ENCODE measurements at places on chromosomes 7 and 10.

GRCh38 chr10:116960066-116960776, 44.8 kb downstream of the SHTN1 start:
- no peak for DNase-seq

GRCh38 chr10:2469802-2470201, 597.5 kb upstream of the PFKP start:
- DNase-seq: no peak

DNA sequence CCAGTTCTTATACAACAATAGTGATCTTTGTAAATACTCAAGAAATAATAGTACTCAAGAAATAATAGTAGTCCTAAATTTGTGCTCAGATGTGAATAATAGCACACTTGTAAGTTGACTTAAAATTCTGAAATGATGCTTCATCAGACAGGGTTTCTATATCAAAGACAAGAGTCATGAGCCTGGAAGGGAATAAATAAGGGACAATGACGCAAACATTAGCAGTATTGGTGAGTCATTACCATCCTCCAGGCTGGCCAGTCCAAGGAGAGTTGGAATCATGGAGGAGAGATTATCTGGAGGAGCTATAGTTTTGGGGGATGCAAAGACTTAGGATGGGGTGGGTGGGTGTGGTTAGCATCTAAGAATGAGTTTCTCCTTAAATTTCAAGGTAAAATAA, 6.1 kb upstream of the SH3PXD2A start:
- no peak for DNase-seq

- DNase-seq: no peak
Observed at GRCh38 chr7:21542891-21543527, at the start of gene DNAH11. Gene DNAH11, plus strand, starts transcription at chr7:21543039. Its CDS starts 207 bp downstream, at chr7:21543246.

DNA sequence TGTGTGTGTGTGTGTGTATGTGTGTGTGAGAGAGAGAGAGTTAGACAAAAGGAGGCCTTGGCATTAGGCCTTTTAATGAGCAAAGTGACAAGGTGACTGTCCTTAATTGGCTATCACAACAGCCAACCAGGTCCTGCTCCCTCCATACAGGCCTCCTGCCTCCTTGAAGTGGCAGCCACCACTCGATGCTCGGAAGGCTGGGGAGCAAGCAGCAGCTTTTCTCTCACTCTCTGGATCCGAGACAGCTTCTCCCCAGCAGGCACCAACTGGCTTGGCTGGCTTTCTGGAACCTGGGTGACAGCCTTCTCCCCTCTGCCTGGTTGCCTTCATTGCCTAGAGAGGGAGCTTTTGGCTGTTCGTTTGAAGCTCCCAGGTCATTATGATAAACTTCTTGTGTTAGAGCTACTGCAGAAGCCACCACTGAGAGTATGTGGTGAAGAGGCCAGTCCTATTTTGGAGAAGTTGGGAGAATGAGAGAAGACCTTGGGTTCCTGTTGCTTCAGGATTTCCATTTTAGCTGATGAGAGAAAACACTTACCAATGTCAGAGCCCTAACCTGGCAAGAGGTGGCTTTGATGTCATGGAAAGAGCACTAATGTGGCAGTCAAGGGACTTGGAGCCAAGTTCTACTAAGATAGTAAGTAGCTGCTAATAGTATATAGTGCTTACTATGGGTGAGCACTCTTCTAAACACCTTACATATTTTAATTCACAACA, 37.6 kb downstream of the RPS24 start:
- no peak for DNase-seq

GRCh38 chr7:149216402-149216801, 21.1 kb downstream of the ZNF282 start:
- DNase-seq: no peak

GRCh38 chr7:149822353-149822943, 15.7 kb upstream of the ZNF862 start:
- DNase-seq: no peak

- no peak for DNase-seq
Observed at GRCh38 chr10:119818889-119819270, 53.8 kb downstream of the MCMBP start.

GRCh38 chr7:92727755-92728154, 108.6 kb downstream of the CDK6 start:
- DNase-seq: no peak

GRCh38 chr7:31850066-31850465, 163.1 kb downstream of the PPP1R17 start:
- no peak for DNase-seq

GRCh38 chr7:42082144-42082543, 154.9 kb downstream of the GLI3 start:
- no peak for DNase-seq

DNA sequence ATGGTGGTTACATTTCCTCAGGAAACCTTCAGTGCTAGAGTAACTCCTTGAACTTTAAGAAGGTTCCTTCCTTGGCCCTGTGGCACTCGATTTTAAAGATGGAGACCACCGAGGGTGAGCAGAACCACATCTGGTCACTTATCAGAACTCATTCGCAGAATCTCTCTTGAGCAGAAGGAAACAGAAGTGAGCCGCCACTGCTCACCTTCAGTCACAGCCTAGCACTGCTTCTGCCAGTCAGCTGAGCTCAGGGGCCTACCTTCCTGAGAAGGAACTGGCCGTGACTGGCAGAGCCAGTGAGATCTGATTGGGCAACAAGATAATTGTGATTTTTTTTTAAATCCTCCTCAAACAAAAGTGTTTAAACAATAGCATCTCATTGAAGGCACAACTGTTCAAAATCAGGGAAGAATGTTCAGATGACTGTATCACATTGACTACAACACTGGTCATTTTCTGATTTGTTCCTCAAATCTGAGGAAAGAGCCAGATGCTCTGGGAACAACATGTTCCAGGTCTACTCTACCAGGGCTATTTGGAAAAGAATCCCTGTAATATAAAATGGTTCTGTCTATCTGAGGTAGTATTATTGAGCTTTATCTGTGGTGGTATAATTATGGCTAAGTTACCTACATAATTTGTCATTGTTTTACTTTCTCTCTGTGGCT, 2.7 kb upstream of the SYPL1 start:
- no peak for DNase-seq

DNA sequence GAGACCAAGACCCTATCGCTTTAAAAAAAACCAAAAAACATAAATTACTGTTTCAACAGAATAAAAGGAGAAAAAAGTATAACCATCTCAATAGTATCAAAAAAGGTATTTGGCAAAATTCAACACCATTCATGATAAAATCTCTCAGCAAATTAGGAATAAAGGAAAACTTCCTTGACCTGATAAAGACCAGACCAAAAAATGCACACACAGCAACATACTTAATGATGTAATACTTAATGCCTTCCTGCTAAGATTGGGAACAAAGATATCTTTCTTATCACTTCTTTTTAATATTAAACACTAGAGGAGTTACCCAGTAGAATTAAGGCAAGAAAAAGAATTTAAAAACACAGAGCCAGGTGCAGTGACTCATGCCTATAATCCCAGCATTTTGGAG, 79.3 kb downstream of the CNOT4 start:
- DNase-seq: no peak

- no peak for DNase-seq
Observed at GRCh38 chr10:49629431-49629881, 15.6 kb downstream of the CHAT start.

DNA sequence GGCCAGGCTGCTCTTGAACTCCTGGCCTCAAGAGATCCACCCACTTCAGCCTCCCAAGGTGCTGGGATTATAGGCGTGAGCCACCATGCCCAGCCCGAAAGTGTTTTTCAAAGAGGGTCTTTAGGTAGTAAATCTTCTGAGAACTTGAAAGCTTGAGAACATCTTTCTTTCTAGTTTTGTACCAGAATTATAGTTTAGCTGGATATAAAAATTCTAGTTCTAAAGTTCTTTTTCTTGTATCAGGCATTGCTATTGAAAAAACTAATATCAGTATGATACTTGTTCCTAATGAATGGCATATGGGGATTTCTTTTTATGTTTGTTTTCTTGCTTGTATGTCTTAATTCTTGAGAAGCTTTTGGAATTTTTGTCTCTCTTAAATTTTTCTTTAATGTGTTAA, 43.2 kb downstream of the TLX1 start:
- DNase-seq: no peak

GRCh38 chr10:32471232-32471631, 25.3 kb downstream of the CCDC7 start:
- no peak for DNase-seq

DNA sequence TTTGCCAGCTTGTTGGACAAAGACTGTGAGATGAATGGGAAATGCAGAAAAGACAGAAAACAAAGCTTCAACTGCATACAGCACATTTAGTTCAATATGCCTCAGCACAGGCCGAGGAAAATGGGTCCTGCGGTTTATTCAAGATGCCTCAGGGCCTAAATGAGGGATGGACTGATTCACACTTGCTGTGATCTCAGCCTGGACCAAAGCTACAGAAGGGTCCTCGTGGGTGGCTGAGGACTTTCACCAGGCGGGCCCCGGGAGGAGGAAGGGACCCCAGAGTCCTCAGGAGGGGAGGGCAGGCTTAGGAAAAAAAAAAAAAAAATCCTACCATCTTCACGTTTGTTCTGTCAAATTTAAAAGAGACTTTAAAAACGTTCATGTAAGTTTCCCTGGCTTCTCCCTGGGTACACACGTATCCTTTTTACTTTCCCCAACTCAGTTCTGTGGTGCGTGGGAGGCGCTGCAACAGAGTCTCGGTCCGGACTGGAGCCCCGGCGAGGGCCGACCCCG, 624 bp upstream of the ZNF783 start:
- no peak for DNase-seq

GRCh38 chr10:114262496-114262895, 23.4 kb downstream of the VWA2 start:
- no peak for DNase-seq

DNA sequence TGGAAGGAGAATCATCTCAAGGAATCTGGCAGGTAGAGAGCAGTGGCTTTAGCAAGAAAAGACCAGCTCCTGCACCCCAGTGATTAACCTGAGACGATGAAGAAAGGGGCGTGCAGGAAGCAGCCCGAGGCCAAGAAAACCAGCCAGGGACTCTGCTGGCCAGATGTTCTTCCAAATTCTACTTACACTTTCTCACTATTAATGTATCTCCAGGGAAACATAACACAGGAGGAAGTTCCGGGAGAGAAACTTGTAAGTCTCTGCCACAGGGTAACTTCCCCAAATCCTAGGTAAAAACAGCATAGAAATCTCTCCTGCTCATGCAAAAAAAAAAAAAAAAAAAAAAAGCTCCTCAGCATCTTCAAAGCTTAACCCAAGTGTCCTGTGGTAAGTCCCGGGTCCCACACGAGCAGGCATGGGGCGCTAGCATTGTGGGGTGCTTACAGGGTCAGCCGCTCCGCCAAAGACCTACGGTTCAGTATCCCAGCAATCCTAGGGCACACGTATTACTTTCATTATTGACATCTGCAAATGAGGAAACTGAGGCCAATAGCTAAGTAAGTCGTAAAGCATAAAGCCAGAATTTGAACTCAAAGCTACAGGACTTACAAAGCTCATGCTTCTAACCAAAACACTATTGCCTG, 97.2 kb upstream of the GNA12 start:
- DNase-seq: no peak

GRCh38 chr10:99280472-99280871, 44.8 kb upstream of the HPSE2 start:
- no peak for DNase-seq

GRCh38 chr10:122341141-122341810, 33.2 kb upstream of the PLEKHA1 start:
- DNase-seq: no peak

- no peak for DNase-seq
Observed at GRCh38 chr7:70356787-70357328, 758.6 kb downstream of the AUTS2 start.

- DNase-seq: no peak
Observed at GRCh38 chr10:29816801-29817558, 182.2 kb upstream of the SVIL start.

GRCh38 chr7:89928451-89928850, 225.8 kb upstream of the STEAP1 start:
- no peak for DNase-seq

DNA sequence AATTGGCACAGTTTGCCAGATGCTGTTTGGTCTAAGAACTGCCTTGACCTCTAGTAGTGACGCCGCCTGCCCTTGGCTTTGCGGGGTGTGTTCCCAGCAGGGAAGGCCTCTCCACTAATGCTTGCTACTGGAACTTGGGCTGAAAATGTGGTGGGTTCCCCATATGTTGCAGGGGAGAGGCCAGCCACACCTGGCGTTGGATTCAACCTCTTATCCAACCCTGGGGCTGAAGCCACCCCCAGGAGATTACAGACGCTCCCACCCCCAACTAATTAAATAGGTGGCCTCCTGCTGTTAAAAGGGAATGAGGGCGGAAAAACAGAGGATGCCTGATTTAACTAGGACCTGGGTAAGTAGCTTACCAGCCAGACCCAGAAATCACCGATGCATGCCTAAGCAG, 19.2 kb upstream of the ATOH7 start:
- no peak for DNase-seq

- no peak for DNase-seq
Observed at GRCh38 chr7:140053812-140054539, 8.8 kb downstream of the PARP12 start.

DNA sequence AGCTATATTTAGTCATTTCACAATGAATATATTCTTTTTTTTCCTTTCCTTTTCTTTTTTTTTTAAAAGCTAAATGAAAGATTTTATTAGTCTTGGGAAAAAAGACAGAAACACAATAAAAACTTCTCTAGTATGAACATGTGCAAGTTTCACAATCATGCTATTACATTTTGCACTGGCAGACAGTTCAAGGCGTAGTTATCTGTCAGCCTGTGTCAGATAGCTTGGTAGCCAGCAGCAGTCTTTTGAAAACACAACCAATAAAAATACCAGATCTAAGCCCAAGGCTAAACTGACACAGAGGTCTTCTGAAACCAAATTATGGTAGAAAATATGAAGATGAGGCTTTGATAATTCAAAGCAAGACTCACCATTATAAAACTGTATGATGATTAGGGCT, 205.8 kb upstream of the TEX47 start:
- no peak for DNase-seq

- DNase-seq: no peak
Observed at GRCh38 chr7:44602576-44602910, 3.9 kb upstream of the OGDH start.

DNA sequence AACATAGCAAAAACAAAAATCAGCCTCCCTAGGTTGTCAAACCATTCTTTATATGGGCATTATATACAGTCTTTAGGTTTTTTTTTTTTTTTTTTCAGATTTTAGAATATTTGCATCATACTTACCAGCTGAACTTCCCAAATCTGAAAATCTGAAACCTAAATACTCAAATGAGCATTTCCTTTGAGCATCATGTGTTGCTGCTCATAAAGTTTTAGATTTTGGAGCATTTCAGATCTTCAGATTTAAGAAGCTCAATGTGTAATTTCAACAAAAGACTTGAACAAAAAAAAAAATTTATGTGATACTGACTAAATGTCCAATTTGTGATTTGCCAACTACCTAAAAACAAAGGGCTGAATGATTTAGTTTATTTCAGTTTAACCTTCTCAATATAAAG, 13.6 kb downstream of the FAM3C start:
- DNase-seq: no peak

DNA sequence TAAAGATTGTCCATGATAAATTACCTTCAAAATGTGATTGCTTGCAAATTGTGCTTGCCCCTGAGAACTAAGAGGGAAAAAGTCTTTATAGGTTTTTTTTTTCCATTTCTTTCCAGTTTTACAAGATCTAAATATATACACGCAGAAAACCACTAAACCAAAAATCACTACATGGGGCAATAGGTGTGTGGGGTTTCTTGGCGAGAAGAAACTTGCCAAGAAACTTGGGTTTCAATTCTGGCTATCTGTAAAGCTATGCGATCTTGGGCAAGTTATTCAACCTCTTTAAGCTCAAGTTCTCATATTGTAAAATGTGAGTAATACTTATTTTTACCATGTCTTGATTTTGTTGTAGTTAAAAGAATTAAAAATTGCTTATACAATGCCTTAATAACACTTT, 17.0 kb downstream of the CUBN start:
- DNase-seq: no peak

Data from activated CD8-positive, alpha-beta memory T cell treated with anti-CD3 and anti-CD28 coated beads for 4 hours (primary cell).